Glutamatergic neuron (in vitro differentiated cells): ENCODE measurements at places on chromosomes 6 and 20. TPM values are rescaled to one million over a fixed set of nuclear protein-coding genes. Genes with fewer than 3 reads are reported as not detected.

Gene ACOT13
- total RNA-seq: 25.3 TPM

Gene MAP7
- total RNA-seq: 2.2 TPM

Gene XKR7
- total RNA-seq: 284 TPM

Gene LRFN2
- 0.56 TPM for total RNA-seq

Gene PACRG
- not detected for total RNA-seq

Gene SASH1
- 5.0 TPM for total RNA-seq

Gene EPHA7
- total RNA-seq: 3.6 TPM

Gene CLVS2
- total RNA-seq: 18.6 TPM

Gene NMBR
- not detected for total RNA-seq

Gene FERMT1
- 0.29 TPM for total RNA-seq

Gene VGLL2
- not detected for total RNA-seq

Gene SLC17A1
- total RNA-seq: not detected

Gene SLC26A8
- total RNA-seq: 0.29 TPM

Gene FAM209B
- not detected for total RNA-seq

Gene CCM2L
- 6.3 TPM for total RNA-seq

Gene PRICKLE4
- 2.3 TPM for total RNA-seq

Gene EBF4
- total RNA-seq: 11.0 TPM

Gene MCM8
- total RNA-seq: 10.1 TPM

Gene MYBL2
- total RNA-seq: 19.0 TPM

Gene GSTA2
- total RNA-seq: not detected

Gene ENPP1
- total RNA-seq: 2.4 TPM

DNA sequence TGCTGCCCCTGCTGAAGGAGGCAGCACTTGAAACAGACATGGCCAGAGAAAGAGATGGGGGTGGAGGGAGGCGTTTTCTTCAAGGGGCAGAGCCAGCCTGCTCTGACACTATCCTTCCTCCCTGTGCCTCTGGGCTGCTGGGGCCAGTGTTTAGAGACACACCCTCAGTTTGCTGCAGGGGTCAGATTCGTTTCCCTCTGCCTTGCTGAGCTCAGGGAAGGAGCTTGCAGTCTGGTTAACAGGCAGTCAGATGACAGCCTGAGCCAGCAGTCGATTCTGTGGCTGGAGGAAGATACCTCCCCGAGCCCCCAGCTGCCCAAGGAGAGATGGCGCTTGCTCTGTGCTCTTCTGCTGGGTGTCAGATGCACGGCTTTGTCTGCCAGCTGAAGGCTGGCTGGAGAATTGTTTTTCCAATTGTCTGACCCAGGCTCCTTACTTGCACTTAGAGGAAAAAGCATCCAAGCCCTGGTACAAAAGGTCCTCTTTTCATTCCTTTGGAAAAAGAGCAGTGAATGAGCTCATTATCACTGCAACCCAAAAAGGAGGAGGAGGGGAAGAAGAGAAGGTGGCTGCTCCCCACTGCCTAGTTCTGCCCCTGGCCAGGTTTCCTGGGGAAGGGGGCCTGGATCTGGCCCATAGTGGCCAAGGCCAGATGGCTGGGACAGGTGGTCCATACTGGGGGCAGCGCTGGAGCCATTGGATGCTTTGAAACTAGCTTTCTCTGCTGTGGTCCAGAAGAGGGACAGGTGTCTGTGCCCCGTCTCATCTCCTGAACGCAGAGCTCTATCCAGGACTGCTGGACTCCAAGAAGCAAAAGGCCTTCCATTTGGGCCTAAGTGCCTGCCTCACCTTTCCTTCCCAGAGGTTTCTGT, 88.2 kb downstream of the TCP11 start:
- peak; percentile 79 for DNase-seq

GRCh38 chr6:32168350-32168749, 4.0 kb downstream of the EGFL8 start:
- no peak for DNase-seq

DNA sequence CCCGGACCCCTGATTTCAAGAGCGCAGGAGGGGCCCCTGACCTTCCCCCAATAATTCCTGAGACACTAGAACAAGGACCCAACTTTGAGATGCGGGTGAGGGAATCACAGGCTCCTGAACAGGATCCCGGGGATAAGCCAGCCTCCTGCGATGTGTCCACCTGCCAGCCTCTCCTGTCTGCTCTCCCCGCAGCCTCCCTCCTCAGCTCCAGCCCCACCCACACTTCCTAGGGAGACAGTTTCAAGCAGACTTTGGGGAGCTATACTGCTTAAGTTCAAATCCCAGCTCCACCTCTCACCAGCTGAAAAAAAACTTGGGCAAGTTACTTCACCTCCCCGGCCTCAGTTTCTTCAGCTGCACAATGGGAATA, 50.8 kb downstream of the GRM4 start:
- DNase-seq: no peak

DNA sequence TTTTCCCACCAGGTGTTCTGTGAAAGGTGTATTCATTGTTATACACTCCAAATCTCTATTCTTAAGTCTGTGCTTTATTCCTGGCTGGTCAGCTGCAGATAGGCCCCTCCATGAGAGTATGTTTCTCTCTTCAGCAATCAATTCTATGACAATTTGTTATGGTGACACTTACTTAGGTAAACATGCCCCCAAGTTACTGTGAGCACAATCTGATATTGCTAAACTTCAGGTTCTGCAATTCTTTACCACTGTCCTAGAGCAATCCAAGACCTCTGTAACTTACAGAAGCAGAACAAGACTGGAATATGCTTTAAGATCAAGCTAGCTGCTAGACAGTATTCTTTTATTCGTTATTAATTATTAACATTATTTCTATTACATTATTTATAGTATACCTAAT, 391.9 kb downstream of the FRK start:
- no peak for DNase-seq

- DNase-seq: no peak
These were observed 273.8 kb upstream of the AGPAT4 start for GRCh38 chr6:161547617-161548016.

- DNase-seq: no peak
These were observed 15.1 kb upstream of the CCDC167 start for GRCh38 chr6:37514837-37515236.

DNA sequence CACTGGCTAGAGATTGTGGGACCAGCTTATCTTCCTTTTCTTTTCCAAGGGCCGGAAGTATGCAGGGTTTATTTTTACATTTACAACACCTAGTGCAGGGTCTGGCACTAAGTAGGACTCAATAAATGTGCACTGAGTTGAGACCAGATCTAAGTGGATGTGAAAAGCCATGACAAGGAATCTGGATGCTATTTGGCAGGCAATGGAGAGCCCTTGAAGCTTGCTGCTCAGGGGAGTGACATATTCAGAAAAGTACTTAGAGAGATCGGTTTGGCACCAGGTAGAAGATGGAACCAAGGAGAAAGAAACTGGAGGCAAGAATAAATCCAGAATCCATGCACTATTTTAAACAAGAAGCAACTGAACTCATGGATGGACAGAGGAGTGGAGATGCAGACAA, 815.8 kb downstream of the MAFB start:
- no peak for DNase-seq

GRCh38 chr20:52268184-52268749, 76.7 kb upstream of the ZFP64 start:
- DNase-seq: no peak

- DNase-seq: no peak
These were observed 1137.3 kb upstream of the ADGRB3 start for GRCh38 chr6:67497749-67498148.

GRCh38 chr6:683742-684440, 9.0 kb downstream of the EXOC2 start:
- DNase-seq: peak; percentile 77

- DNase-seq: no peak
These were observed 829.7 kb upstream of the CITED2 start for GRCh38 chr6:140204154-140204553.

- no peak for DNase-seq
These were observed 89.0 kb upstream of the CDH4 start for GRCh38 chr20:61163031-61163430.

GRCh38 chr20:41309817-41310216, 7.7 kb downstream of the ZHX3 start:
- no peak for DNase-seq

DNA sequence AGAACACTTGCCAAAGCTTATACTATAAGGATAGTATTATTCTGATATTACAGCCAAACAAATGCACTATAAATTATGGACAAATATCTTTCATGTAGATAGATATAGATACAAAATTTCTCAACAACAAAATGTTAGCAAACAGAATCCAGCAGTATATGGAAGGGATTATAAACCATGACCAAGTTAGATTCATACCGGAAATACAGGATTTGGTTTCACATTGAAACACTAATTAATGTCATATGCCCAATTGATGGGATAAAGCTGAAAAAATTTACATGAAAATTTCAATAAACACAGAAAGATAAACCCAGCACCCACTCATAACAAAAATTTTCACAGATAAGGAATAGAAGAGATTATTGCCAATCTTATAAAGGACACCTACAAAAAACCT, 770.3 kb upstream of the SLC35B3 start:
- DNase-seq: no peak

GRCh38 chr6:169207482-169207881, 46.2 kb downstream of the THBS2 start:
- DNase-seq: no peak

DNA sequence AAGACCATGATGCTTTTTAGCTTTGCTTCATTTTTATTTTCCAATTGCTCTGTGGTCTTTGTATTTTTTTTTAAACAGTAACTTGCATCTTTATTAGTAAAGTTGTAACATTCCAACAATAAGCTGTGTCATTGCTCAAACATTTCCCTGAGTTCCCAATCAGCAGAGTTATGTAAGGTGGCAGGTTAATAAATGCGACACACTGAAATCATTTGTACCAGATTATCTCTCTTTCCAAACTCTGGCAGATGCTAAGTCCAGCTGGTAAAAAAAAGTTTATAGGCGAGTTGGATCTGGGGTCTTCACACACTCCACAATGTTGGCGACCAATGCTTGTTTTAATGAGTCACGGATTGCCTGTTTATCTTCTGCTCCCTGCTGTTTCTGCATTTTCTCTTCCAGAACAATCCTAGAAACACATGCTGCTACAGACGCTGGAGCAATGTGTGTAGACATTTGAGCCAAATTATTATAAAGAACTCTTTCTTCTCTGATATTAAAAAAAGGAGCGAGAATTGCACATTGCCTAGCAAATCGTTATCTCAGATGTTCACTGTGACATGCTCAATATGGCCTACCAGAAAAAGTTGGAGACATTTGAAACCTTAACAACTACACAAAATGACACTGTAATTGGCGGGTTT, 113.6 kb upstream of the IFNGR1 start:
- DNase-seq: no peak

DNA sequence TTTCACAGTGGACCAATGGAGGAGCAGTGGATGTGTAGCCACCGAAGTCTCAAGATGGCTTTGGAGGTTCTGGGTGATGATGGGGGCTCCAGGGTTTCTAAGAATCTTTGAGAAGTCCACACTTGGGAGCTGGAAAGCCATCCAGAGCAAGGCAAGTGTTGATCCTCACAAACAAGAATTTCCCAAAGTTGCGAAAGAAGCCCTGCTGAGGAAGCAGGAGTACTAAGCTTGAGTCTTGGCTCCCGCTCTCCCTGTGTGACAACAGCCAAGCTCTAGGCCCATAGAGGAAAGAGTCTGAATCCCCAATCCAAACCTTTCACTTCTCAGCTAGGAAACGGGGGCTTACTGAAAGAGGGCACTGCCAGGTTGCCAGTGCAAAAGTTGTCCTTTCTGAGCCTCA, 106.0 kb downstream of the EDN3 start:
- no peak for DNase-seq

DNA sequence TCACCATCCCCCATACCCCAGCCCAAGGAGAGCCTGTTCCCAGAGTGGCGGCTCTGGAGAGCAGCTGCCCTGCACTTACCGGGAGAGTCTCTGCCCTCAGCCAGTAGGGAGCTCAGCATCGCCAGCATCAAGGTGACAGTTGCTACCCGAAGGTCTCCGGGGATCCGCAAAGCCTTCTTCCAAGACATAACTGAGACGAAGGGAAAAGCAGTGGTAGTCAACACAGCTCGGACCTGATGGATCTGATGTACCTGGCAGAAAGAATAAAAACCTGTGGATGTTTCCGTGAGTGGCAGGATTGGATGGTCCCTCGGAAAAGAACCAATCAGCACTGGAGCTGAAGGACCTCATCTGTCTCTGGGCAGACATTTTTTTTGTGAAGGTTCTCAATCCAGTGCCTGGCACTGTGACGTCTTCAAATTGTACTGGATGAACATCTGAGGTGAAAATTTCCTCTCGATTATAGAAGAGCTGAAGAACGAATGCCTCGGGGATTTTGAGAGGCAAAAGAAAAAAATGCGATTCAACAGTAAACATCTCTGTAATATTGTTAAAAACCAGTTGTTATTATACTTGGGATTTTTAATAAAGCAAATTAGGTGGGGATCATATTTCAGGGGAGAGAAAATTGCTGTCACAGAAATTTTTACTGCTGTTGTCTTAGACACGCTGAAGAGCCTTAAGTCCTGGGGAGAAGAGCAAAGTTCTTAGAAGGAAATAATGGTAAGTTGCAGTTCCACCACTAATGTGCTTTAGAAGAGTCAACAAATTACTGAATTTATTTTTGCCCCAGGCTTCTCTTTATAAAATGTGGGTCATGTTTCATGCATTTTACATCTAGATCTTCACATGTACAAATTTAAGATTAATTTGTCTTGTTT, at the start of gene HLA-DQB1:
Gene HLA-DQB1 (minus strand): TSS at position 238 of the 881 bp plus-strand sequence. CDS start 50 bp downstream, at position 188.
- peak; percentile 34 for DNase-seq

- no peak for DNase-seq
These were observed 65.9 kb downstream of the SSR1 start for GRCh38 chr6:7247179-7247456.

DNA sequence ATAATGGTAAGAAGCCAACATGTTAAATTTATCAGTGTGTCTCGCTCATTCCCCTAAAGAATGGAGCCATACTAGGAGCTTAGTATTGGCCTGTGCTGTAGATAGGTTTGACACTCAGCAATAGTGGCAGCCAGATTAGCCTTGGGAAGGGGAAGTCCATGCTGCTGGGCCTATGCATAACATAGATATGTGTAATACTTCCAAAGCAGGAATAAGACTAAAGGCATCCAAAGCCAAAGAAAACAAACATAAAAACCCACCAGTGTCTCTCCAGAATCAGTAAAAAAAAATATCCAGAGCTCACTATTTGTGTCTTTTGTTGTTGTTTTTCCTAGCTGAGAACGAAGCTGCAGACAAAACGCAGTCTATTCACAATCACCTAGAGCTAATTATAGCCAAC, 104.2 kb upstream of the STXBP5 start:
- DNase-seq: no peak

GRCh38 chr6:112279031-112279935, 24.9 kb upstream of the LAMA4 start:
- DNase-seq: no peak

- DNase-seq: no peak
These were observed 22.7 kb downstream of the PIM1 start for GRCh38 chr6:37192666-37193065.

GRCh38 chr20:56392881-56393482, 537 bp downstream of the CSTF1 start:
- DNase-seq: no peak

GRCh38 chr6:144159223-144159622, 8.9 kb downstream of the STX11 start:
- no peak for DNase-seq

- DNase-seq: no peak
These were observed 144.0 kb downstream of the BCKDHB start for GRCh38 chr6:80250391-80250997.

- DNase-seq: no peak
These were observed 8.5 kb downstream of the TFEB start for GRCh38 chr6:41726876-41727275.

- no peak for DNase-seq
These were observed 217.0 kb upstream of the MYLIP start for GRCh38 chr6:15911753-15912504.

- no peak for DNase-seq
These were observed 70.8 kb downstream of the EYA2 start for GRCh38 chr20:46965477-46965876.

- no peak for DNase-seq
These were observed 272.6 kb downstream of the TSHZ2 start for GRCh38 chr20:53244711-53245110.
